SJSA1 (cell line): ENCODE measurements at places on chromosomes 3 and 15. TPM values are rescaled to one million over a fixed set of nuclear protein-coding genes. Genes with fewer than 3 reads are reported as not detected.
A peak's percentile ranks its signal among the peaks of the same experiment; 100 is the strongest.

NR1I2 gene
- 0.08 TPM in 1 of 2 replicates, not detected in the other for total RNA-seq

CATSPER2 gene
- total RNA-seq = 0.26 and 1.3 TPM in 2 replicates

- H3K36me3 ChIP-seq = no peaks in the 10 kb centered on the region
- H3K27me3 ChIP-seq = no peaks in the 10 kb centered on the region
- H3K4me3 ChIP-seq = no peak overlapping the region
Measured at GRCh38 chr15:65655026-65655425, 33.3 kb downstream of the SLC24A1 start.

DNA sequence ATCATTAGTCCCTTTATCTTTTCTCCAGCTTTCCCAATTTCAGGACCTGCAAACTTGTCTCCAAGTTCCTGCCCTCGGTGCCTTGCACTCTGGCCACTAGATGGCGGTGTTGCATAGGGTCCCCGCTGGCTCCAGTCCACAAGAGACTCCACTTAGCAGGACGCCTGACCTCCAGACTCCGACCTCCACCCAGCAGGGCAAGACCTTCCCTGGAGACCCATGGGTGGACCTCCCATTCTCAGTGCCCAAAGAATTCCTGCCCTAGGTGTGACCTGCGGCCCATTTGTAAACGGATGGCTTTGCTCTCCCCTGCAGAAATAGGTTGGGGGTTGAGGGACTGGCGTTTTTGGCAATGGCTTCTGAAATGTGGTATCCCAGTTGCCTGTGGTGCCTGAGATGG lies 82.6 kb downstream of the LSM3 start:
- H3K27me3 ChIP-seq = no peaks in the 10 kb centered on the region
- H3K4me3 ChIP-seq = no peak overlapping the region
- H3K36me3 ChIP-seq = no peaks in the 10 kb centered on the region
- DNase-seq = peak; percentile 64
- H3K27ac ChIP-seq = no peak overlapping the region
- H3K4me1 ChIP-seq = peaks cover 26% of the 10 kb centered on the region

GRCh38 chr3:172383306-172383796 lies 64.9 kb downstream of the GHSR start:
- DNase-seq = no peak
- H3K4me1 ChIP-seq = no peaks in the 10 kb centered on the region
- peaks cover 35% of the 10 kb centered on the region for H3K36me3 ChIP-seq
- H3K4me3 ChIP-seq = no peak overlapping the region
- H3K27me3 ChIP-seq = no peaks in the 10 kb centered on the region

GRCh38 chr3:9782770-9783169 lies 9.5 kb downstream of the TADA3 start:
- no peak for DNase-seq
- no peak overlapping the region for H3K4me3 ChIP-seq
- peaks cover 16% of the 10 kb centered on the region for H3K4me1 ChIP-seq
- peaks cover 67% of the 10 kb centered on the region for H3K36me3 ChIP-seq

HRG gene
- not detected in 2 replicates for total RNA-seq

DNA sequence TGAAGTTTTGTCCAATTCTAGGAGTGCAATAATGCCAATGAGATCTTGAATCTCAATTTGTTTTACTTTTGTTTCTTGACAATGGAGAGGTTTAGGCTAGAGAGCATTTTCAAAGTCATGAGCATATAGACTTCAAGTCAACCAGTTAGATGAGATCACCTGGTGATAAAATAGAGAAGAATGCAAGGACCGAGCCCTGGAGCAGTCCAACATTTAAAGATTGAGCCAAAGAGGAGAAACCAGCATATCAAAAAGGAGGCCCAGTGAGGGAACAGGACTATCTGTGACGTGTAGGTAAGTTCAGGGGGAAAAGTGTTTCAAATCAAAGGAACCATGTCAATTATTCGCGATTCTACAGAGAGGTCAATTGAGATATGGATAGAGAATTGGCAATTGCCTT lies 1.7 kb upstream of the PIAS1 start:
- H3K27me3 ChIP-seq = no peaks in the 10 kb centered on the region
- DNase-seq = no peak
- no peak overlapping the region for H3K27ac ChIP-seq
- H3K36me3 ChIP-seq = peaks cover 4% of the 10 kb centered on the region; the same call in 1 of the 2 replicates

GRCh38 chr3:43423142-43423541 lies 136.8 kb downstream of the SNRK start:
- no peaks in the 10 kb centered on the region for H3K36me3 ChIP-seq
- H3K27ac ChIP-seq = no peak overlapping the region

- no peak overlapping the region for H3K4me3 ChIP-seq
- H3K4me1 ChIP-seq = no peaks in the 10 kb centered on the region
- no peaks in the 10 kb centered on the region for H3K27me3 ChIP-seq
- no peaks in the 10 kb centered on the region for H3K36me3 ChIP-seq
Measured at GRCh38 chr3:105974381-105974780, 105.6 kb upstream of the CBLB start.

- no peak overlapping the region for H3K4me3 ChIP-seq
- H3K27me3 ChIP-seq = no peaks in the 10 kb centered on the region
- no peaks in the 10 kb centered on the region for H3K36me3 ChIP-seq
- H3K4me1 ChIP-seq = peaks cover 16% of the 10 kb centered on the region
- peak overlapping the region; percentile 78 for H3K27ac ChIP-seq
Measured at GRCh38 chr15:90165659-90166489, 35.3 kb upstream of the SEMA4B start.

NKIRAS1 gene
- 10.2 and 18.1 TPM in 2 replicates for total RNA-seq

FES gene
- 0.16 TPM in 1 of 2 replicates, not detected in the other for total RNA-seq

GRCh38 chr15:89101302-89102193 lies 13.3 kb downstream of the ABHD2 start:
- H3K4me3 ChIP-seq = no peak overlapping the region
- DNase-seq = peak; percentile 93
- peaks cover 16% of the 10 kb centered on the region for H3K36me3 ChIP-seq
- no peaks in the 10 kb centered on the region for H3K27me3 ChIP-seq
- H3K4me1 ChIP-seq = peaks cover 95% of the 10 kb centered on the region

- H3K27me3 ChIP-seq = no peaks in the 10 kb centered on the region
- H3K4me1 ChIP-seq = no peaks in the 10 kb centered on the region
- no peak for DNase-seq
- no peak overlapping the region for H3K4me3 ChIP-seq
- H3K27ac ChIP-seq = no peak overlapping the region
Measured at GRCh38 chr3:6449099-6449498, 411.8 kb upstream of the GRM7 start.

TUSC2 gene
- total RNA-seq = 18.7 and 46.7 TPM in 2 replicates

- H3K36me3 ChIP-seq = peaks cover 6% of the 10 kb centered on the region; the same call in 1 of the 2 replicates
- no peaks in the 10 kb centered on the region for H3K27me3 ChIP-seq
- H3K4me3 ChIP-seq = no peak overlapping the region
- DNase-seq = no peak
- H3K27ac ChIP-seq = no peak overlapping the region
- H3K4me1 ChIP-seq = peaks cover 21% of the 10 kb centered on the region
Measured at GRCh38 chr3:58416191-58416590, 17.4 kb downstream of the PDHB start.

DNA sequence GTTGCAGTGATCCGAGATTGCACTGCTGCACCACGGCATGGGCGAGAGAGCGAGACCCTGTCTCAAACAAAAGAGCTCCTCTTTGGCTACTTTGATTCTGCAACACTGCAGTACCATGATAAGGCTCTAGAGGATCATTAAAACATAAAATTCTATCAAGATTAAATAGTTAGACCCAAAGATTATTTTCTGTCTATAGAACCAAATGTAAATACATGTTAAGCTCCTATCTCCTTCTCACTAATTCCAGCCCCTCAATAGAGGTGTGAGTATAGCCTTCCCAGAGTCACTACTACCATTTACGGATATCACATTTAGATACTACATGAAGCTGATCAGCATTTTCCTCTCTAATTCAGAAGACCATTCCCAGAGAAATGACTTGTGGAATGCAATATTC lies 4.3 kb upstream of the MUC13 start:
- no peak overlapping the region for H3K27ac ChIP-seq
- H3K36me3 ChIP-seq = no peaks in the 10 kb centered on the region
- no peak overlapping the region for H3K4me3 ChIP-seq
- H3K4me1 ChIP-seq = no peaks in the 10 kb centered on the region

DNA sequence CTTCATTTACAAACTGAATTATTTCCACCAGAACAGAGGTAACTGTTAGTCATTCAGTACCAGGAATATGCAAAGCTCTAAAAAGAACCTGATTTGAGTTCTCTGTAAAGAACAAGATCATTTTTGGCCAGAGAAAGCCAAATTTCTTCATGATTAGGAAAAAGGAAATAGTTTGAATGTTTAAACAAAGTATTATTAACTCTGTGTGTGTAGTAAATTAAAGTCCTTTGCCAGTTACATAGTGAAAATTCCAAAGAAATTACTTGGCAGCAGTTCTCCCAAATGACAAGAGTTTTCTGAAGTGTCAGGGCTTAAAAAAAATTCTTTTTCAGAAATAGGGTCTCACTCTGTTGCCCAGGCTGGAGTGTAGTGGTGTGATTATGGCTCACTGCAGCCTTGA lies 24.5 kb downstream of the QTRT2 start:
- no peak overlapping the region for H3K4me3 ChIP-seq
- H3K27ac ChIP-seq = no peak overlapping the region
- H3K4me1 ChIP-seq = no peaks in the 10 kb centered on the region
- DNase-seq = no peak
- H3K36me3 ChIP-seq = peaks cover 50% of the 10 kb centered on the region

DNA sequence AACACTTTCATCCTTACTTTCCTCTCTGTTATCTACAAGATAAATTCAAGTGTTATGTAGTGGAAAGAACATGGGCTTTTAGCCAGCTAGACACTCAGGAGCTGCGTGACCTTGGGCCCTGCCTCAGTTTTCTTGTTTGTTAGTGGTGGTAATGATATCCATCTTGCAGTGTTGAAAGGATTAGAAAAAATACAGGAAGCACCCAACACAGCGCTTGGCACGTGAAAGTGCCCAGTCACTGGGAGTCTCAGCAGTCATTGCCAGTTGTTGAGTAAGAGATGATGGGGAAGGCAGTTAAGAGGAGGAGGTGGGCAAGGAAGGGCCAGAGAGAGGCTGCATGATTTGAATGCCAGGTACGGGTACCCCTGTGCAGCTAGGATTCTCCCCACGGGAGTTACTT lies 5.3 kb downstream of the PDIA5 start:
- H3K27me3 ChIP-seq = peaks cover 10% of the 10 kb centered on the region
- H3K27ac ChIP-seq = no peak overlapping the region
- no peaks in the 10 kb centered on the region for H3K36me3 ChIP-seq
- no peak for DNase-seq

TMEM266 gene
- 0.21 and 1.4 TPM in 2 replicates for total RNA-seq

DNA sequence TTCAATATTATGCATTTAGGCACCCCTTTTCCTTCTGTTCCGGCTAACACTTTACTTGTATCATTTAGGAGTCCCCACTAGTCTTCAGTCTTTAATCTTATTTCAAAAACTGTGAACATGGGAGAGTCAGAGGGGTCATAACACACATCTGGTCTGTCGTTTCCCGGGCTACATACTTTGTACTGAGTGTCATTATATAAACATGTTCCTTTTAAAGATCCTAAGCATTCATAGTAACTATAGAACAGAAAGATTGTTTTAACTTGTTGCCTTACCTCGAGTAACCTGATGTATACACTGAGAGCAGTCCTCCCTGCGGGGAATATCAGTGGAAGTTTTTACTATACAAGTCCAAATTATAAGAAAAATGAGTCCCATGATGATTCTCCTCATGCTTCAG lies 78.2 kb upstream of the VEPH1 start:
- no peak overlapping the region for H3K4me3 ChIP-seq
- H3K4me1 ChIP-seq = no peaks in the 10 kb centered on the region
- no peak overlapping the region for H3K27ac ChIP-seq
- no peaks in the 10 kb centered on the region for H3K36me3 ChIP-seq
- peaks cover 6% of the 10 kb centered on the region; the same call in 1 of the 2 replicates for H3K27me3 ChIP-seq

CADPS gene
- not detected in 2 replicates for total RNA-seq

DNA sequence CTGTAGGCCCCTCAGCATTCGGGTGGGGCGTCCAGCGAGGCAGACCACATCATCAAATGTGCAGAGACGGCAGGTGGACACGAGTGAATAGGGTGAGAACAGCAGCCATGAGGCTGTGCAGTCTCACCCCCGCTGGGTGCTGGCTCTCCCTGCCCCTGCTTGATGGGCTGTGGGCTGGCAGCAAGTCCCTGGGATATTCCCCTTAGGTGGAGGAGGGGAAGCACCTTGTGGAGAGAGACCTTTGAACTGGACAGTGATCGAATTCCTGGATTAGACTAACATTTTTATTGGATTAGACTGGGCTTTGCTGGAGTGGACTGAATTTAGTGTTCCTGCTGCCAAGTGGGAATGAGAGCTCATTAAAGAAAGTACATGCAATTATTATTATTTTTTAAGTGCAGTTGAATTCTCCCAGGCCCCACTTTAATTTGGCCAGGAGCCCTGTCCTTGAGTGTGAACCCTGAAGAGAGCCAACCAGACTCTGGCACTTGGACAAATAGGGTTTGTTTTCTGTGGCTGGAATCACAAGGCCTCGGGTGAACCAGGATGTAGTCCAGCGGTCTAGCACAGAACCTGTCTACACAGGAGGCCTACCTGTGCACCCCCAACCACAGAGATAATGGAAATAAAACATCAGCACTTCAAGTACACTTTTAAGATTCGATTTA lies 193.1 kb downstream of the ABHD5 start:
- no peak overlapping the region for H3K4me3 ChIP-seq
- H3K4me1 ChIP-seq = no peaks in the 10 kb centered on the region
- H3K36me3 ChIP-seq = no peaks in the 10 kb centered on the region
- H3K27me3 ChIP-seq = no peaks in the 10 kb centered on the region
- DNase-seq = no peak

GRCh38 chr3:15676259-15676658 lies 74.7 kb downstream of the BTD start:
- H3K4me1 ChIP-seq = no peaks in the 10 kb centered on the region
- H3K27ac ChIP-seq = no peak overlapping the region
- DNase-seq = no peak
- no peak overlapping the region for H3K4me3 ChIP-seq
- no peaks in the 10 kb centered on the region for H3K27me3 ChIP-seq

GRCh38 chr15:38134252-38134651 lies 118.4 kb upstream of the SPRED1 start:
- H3K4me1 ChIP-seq = no peaks in the 10 kb centered on the region; the same call in 1 of the 2 replicates
- no peak for DNase-seq
- H3K4me3 ChIP-seq = no peak overlapping the region
- no peaks in the 10 kb centered on the region for H3K36me3 ChIP-seq
- no peaks in the 10 kb centered on the region for H3K27me3 ChIP-seq
- no peak overlapping the region for H3K27ac ChIP-seq

- H3K36me3 ChIP-seq = peaks cover 92% of the 10 kb centered on the region
- no peaks in the 10 kb centered on the region; the same call in 1 of the 2 replicates for H3K27me3 ChIP-seq
- no peak overlapping the region for H3K27ac ChIP-seq
- H3K4me1 ChIP-seq = no peaks in the 10 kb centered on the region
- no peak overlapping the region for H3K4me3 ChIP-seq
- no peak for DNase-seq
Measured at GRCh38 chr3:101858464-101859030, 9.2 kb downstream of the NFKBIZ start.

ARHGAP11A gene
- total RNA-seq = 68.8 and 97.8 TPM in 2 replicates

GRCh38 chr3:66907136-66907535 lies 91.0 kb upstream of the KBTBD8 start:
- no peaks in the 10 kb centered on the region for H3K27me3 ChIP-seq
- DNase-seq = no peak
- H3K36me3 ChIP-seq = no peaks in the 10 kb centered on the region
- H3K4me1 ChIP-seq = no peaks in the 10 kb centered on the region
- no peak overlapping the region for H3K27ac ChIP-seq
